ENCODE measurements at places on chromosomes 3 and 15.
A peak's percentile ranks its signal among the peaks of the same experiment; 100 is the strongest.

DNA sequence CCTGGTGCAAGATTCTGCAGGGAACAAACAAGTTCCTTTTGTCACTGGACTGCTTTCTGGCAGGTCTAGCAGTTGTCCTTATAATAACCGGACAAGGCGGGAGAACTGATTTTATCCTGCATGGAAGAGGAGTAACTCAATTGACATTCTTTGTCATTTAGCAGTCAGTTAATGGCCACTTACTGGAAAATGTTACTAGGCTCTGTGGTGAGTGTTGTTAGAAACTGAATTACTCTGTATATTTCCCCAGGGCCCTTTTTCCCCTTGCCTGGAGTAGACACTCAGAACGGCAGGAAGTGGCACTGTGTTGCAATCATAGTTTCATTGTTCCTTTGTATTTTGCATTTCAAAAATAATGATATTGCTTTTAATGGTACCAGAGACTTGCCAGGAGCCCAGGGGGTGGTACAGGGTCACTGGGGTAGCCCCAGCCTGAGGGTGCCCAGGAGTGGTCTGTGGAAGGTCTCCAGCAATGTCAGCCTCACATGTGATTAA lies 318.6 kb upstream of the LRRFIP2 start:
- no peak for DNase-seq

- DNase-seq: peak; percentile 68
Observed at GRCh38 chr3:123153125-123154019, 48.4 kb upstream of the SEC22A start.

GRCh38 chr3:158494673-158495072 lies 76.3 kb upstream of the MLF1 start:
- DNase-seq: no peak

DNA sequence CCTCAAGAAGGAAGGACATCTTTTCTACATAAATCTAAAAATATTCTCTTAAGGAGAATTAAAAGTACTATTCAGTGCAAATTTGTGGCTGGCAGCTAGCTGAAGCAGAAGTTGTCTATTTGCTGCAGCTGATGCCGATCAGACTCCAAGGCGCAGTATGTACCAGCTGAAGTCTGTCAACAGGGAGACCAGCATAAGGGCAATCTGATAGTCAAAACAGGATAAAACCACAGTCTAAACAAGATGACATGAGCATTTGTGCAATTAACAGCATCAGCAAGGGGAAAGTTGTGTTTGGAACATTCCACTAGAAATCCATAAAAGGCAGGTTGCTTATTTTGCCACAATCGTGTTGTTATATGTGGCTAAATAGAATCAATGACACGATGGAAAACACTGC lies 198.2 kb upstream of the ROBO2 start:
- no peak for DNase-seq

GRCh38 chr15:22839046-22839695 lies 705 bp downstream of the NIPA2 start:
- peak; percentile 84 for DNase-seq

GRCh38 chr15:31326875-31327668 lies 437 bp downstream of the KLF13 start:
- peak; percentile 79 for DNase-seq

DNA sequence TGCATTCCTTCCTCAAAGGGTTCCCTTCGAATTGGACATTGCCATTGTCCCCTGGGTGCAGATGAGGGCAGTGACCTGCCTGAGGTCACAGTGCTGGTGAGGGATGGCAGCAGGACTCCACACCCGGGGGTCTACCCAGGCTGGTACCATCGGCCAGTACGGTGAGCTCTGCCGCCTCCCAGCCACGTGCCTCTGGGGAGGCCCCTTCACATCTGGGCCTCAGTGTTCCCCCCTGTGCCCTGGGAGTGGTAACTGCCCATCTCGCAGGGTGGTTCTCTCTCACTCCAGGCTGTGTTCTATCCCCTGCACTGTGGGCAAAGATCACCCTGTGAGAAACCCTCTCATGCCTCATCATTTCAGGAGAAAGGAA lies 99.4 kb upstream of the IQSEC1 start:
- no peak for DNase-seq

DNA sequence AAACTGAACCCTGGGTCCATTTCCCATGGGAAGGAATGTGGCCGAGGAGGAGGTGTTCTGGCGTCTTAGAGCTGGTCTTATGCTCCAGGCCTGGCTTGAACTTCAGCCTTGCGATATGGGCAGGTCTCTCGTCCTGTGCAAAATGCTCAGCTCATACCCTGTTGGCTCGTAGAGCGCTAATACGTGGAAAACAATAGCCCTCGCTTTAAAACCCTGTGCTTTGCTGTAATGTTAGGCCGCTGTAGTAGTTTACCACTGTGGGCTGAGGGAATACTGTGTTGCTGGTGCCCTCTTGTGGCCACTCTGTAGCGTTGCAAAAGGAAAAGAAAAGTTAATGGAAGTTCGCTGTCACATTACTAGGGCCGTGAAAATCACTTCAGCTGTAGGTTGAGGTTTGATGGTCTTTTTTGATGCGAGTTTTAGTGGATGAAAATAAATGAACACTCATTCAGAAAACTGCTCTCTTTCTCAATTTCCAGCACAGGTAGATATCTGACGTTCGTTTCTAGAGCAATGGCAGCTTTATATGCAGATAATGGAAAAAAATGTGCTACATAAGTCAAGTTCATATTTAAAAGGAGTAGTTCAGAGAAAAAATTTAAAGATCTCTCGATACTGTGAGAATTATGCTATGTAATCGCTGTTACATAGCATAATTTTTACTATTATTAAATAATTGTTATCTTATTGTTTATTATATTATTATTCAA lies 92.9 kb downstream of the MCTP2 start:
- peak; percentile 72 for DNase-seq

DNA sequence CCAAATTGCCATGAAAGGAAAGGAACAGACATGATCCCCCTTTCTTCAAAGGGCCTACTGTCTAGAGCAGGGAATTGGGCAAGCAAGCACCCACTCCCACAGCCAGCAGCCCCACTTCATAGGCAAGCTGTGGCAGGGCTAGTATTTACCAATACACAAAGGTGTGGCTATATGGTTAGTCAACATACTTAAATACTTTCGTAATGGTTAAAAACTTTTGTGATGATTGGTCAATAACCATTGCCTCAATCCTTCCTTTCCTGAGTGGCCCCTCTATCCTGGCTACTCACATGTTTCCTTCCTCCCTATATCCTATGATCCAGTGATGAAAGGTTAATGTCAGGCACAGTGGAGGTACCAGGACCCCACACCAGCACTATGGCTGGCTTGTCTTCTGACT lies 30.1 kb upstream of the ARL8B start:
- no peak for DNase-seq

GRCh38 chr3:37096288-37096687 lies 78.1 kb downstream of the LRRFIP2 start:
- no peak for DNase-seq

DNA sequence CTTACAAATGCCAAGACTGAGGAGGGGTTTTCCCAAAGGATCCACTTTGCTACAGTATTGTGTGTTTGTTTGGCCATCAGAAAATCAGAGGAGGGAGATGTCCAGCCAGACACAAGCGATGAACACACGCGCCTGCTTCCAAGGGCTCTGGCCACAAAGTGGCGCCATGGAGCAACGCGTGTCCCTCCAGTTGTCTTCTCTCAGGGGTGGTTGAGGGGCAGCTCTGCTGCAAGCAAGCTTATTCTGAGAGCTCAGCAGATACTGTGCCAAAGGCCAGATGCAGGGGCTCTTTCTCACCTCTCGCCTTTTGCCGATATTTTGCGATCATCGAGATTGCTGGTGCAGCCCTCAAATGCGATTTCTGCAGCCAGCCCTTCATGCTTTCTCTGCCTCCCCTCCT lies 88.9 kb upstream of the OSBPL11 start:
- DNase-seq: no peak

- no peak for DNase-seq
Observed at GRCh38 chr15:40618023-40618422, 24.0 kb downstream of the KNL1 start.

DNA sequence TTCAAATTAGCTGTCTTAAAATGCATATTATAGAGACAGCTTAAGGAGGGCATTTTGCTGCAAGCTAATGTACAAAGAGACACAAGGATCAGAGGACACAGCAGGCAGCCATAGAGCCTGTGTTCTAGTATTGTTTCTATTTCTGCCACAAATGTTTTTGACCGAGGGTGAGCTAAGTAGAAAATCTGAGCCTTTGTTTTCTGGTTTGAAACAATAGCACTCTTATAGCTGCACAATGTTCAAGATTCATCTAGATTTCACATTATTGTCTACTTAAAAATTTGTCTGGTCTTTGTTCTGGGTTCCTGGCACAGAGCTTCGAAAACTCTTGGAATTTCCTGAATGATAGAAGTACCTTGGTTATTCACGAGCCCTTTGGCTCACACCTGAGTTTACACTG lies 40.0 kb upstream of the TUSC7 start:
- DNase-seq: no peak

DNA sequence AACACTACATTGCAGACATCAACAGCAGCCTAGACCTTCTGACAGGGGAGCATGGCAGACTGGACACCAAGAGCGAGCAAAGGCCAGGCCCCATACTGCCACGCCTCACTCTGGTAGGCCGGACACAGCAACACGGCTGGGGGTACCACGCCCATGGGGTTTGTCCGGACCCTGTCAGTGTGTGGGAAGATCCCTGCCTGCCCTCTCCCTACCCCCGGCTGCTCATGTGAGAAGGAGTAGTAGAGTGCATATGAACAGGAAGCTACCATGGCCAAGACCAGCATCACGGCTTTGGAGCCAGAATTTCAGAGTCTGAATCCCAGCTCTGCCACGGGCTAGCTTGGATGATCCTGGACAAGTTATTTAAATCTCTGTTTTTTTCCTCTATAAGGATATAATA lies 27.9 kb downstream of the ALDH1L1 start:
- no peak for DNase-seq

DNA sequence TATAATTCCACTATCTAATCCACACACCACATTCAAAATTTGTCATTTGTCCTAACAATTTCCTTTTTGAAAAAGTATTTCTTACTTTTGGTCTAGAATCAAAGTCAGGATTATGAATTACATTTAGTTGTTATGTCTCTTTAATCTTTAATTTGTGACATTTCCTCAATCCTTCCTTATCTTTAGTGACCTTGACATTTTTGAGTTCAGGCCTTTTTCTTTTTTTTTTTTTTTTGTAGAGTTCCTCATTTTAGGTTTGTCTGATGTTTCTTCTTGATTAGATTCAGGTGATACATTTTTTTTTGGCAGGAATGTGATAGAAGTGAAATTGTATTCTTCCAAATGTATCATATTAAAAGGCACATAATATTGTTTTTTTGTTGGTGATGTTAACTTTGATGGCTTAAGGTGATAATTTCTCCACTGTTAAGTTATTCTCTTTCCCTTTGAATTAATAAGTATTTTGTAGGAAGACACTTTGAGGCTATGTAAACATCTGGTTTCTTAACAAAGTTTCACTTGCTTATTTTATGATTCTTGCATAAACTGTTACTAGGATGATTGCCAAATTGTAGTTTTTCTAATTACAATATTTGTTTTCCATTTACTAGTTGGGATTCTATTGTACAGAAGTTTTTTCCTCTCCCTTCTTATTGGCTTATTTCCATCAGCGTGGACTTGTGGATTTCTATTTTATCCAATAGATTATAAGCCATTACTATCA lies 16.3 kb downstream of the SLC35G2 start:
- DNase-seq: no peak

DNA sequence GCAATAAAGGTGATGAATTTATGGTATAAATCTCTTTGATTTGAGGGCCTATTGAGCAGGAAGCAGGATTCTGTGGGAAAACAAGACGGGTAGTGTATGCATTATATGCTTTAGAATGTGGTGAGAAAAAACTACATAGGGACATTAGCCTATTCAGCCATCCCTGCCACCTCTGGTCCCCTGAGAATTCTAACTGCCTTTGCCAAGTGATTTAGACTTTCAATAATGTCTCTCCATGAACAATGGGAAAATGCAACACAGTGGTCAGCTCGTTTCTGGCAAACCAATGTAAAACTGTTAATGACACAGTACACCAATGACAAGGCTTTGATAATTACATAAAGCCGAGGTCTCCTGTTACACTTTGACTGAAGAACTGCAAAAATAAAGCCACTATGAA lies 314.7 kb upstream of the CNTN4 start:
- no peak for DNase-seq

DNA sequence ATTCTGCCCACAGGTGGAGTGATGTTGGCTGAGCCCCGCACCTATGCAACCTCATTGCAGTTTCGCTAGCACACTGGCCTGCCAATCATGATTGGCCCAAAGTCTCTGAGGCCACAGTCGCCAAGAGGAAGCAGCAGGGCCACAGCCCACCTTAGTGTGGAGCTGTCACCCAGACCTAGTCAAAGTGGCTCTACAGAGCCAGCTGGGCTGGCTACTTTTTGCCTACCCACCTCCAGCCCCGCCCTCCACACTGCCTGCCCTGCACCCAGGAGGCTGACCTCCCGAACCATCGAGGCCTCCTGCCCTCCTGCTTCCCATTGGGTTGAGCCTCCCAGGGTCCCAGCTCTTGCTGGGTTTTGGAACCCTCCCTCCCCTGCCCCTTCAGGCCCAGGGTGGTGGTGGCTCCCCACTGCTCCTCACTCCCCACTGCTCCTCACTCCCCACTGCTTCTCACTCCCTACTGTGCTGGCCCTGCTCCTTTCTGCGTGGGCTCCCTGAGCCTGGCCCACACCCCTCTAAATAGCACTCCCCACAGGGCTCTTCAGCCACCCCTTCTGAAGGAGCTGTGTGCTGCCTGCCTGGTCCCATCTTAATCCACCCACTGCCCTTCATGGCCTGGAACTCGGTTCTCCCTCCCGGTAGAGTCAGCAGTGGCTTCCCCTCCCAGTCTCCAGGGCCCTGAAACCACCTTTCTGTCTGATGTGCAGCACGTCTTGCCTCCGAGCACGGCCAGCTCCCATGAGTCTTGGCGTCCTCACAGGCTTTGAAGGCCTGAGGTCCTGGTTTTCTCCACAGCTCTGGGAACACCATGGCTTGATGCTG lies 89.3 kb downstream of the WNT7A start:
- DNase-seq: no peak

DNA sequence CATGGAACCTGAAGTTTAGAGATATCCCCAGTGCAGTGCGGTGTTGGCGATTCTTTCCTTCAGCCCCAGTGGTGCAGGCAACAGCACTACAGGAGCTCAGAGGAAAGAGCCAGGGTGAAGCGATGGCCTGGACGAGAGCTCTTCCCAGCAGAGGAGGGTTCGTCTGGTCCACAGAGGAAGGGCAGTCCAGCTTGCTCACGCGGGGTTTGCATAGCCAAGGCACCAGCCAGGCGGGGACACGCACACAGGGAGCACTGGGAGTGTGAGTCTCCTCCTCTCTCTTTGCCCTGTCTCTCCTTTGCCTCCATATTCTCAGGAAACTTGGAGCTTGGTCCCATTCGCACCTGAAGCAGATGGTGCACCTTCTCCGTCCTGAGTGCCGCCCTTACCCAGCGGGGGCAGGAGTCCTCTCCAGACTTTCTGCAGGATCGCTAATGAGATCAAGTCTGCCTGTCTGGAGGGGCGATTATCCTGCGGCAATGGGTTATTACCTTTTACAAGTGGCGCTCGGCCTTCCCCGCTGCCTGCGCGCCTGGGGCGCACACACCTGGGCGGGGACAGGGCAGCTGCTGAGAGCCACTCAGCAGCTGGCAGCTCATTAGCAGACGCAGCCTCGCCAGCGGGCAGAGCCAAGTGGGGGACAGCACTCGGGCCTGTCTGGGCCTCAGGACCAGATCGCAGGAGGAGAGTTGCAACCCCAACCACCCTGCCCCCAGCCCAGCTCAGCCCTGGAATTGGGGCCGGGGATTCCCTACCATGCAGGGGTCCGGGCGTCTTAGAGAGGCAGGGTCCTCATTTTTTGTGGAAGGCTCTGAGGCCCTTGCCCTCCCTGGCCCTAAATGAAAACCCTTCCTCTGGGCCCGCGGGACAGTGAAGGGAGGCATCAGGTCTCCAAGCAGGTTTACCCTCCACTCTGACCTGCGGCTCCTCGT lies 119.0 kb upstream of the MEF2A start:
- no peak for DNase-seq

- DNase-seq: no peak
Observed at GRCh38 chr3:142424754-142425153, 23.1 kb downstream of the XRN1 start.

Measured in germinal center (tissue), 1 donor.